ENCODE measurements at places on chromosomes 5 and 9.

- no peak for DNase-seq
Observed at GRCh38 chr9:137232101-137232500, 1.4 kb downstream of the SLC34A3 start.

DNA sequence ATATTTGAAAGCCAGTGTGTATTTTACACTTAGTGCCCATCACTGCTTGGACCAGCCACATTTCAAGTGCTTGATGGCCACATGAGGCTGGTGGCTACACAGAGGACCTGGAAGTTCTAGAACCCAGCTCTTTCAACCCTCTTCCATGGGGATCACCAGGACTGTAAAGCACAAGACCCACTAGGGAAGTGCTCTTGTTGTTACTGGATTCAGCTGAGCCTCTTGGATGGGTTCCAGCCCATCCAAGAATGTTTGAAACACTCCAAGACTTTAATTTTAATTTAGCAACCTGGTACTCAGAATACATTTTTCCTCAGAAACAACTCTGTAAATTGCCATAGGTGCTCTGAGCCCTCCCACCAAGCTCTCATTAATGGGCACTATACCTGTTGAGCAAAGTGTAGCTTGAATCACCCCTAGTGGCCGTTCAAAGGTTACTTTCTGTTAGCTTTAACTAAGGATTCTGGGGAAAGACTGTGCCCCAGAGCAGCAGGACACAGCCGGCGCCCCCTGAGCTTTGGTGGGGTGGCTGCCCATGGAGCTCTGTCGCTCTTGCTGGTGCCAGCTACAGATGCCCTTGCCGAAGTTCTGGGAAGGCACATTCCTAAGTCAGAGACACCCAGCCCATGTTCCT, 212.4 kb downstream of the HSD17B3 start:
- DNase-seq, result no peak

DNA sequence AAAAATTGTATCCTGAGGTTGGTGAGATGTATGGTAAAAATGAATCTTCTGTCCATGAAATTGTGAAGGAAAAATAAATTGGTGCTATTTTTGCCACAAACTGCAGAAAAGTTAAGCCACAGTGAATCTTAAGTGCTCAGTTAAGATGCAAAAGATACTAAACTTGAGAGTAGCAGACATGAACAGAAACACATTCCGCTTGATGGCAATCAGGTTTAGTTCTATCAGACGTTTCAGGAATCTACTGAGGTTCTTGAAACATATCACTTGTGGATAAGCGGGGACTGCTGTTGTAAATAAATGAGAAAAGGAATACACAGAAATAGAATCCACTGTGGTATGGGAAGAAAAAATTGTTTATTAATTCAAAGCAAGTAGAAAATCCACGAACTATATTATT, 311.2 kb upstream of the PRR16 start:
- no peak for DNase-seq

- DNase-seq, result no peak
Observed at GRCh38 chr9:82090046-82090445, 101.5 kb downstream of the SPATA31D1 start.

DNA sequence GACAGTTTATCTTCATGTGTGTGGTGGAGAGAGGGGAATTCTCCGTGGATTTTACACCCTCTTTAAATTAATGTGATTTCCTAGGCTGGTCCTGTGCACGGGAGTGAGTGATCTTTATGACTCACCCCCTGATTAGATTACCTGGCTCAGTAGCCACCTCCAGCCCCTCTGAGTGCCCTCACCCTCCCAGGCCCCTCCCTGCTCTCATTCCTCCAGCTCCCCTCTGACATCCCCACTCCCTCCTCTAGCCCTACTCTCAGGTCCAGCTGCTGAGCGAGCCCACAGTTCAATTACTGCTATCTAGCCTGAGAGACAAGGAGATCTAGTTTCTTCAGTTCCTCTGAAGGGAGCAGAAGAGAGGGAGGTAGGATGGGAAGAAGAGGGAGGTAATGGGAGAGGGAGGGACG, 61.8 kb upstream of the ARAP3 start:
- no peak for DNase-seq

DNA sequence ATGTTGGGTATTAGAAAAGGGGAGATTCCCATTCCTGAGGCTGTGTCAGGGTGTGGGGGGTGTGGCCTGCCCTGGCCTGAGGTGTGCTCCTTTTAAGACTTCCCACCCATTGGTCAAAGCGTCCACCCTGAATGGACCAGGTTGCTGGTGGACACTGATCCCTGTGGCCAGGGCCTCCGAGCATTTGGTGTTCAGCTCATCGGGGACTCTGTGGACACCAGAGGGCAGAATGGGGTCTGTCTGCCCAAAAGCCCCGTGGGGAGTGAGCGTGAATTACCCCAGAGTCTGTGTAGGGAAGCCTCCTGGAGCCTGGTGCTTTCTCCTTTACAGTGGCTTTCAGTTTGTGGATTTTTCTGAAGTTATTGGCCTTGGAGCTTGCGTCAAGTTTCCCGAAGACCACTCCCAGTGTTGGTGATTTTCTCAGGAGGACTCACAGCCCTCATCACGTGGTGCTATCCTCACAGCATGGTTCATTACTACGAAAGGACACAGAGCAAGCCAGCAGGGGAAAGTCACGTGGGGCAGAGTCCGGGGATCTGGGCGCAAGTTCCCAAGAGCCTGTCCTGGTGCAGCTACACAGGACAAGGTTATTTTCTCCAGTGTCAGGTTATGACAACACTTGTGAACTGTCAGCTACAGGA, 55.5 kb downstream of the TENT4A start:
- DNase-seq, result no peak

GRCh38 chr5:143206196-143207053, 197.1 kb downstream of the NR3C1 start:
- no peak for DNase-seq

DNA sequence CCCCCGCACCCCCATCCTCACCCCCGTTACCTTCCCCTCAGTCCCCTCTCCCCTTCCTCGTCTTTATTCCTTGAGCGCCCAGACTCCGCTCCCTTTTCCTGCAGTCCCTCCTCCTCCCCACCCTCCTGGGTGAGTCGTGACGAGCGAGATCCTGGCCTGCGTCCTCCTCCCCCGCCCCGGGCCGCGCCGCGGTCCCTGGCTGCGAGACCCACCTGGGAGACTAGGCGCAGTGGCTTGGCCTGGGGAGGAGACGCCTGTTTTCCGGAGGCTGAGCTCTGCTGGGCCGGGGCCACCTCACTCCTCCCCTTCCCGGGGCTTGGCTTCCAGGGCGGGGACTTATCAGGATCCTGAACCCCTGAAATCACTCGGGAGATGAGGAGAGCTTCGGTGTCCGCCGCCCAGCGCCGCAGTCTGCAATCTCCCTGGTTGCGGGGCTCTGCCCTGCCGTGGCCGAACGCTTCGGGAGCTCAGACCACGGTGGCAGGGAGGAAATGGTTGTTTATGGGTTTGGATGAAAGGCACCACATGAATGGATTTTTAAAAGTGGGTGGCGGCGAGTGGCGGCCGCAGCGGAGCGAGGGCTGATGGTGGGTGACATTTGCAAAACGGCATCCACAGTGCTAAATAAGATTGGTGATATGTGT, 984 bp downstream of the STXBP1 start:
- peak; percentile 8 for DNase-seq

DNA sequence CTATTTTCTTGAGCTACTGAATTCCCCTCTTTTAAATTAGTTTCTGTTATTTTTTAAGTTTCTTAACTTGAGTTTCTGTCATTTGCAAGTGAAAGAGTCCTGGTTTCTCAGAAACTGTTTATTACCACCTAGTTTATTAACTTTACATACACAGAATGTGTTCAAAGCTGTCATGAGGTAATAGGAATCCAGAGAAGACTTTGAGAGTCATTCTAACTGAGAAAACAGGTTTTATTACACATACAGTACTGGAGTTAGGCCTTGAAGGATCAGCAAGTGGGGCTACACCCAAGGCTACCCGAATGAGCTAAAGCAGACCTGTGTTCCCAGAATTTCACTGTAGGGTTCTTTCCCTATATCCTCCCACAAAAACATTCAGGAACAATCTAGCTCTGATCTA, 33.1 kb downstream of the FAM114A2 start:
- DNase-seq, result no peak

DNA sequence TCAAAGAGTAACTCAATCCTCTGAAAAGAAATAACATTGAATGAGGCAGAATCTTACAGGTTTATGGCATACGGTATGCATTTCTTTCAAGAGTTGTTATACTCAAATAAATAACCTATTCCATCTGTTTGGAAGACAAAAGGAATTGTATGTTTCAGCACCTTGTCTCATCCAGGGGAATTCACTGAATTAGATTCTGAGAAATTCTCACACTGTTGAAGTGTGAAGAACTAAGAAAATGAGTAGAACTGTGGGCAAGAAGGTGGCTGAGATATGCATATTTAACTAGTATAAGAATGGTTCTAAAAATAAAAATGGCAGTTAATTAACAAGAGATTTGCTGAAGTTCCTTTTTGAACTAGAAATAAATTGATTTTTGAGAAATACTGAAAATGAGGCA, 279.3 kb upstream of the DAP start:
- no peak for DNase-seq

DNA sequence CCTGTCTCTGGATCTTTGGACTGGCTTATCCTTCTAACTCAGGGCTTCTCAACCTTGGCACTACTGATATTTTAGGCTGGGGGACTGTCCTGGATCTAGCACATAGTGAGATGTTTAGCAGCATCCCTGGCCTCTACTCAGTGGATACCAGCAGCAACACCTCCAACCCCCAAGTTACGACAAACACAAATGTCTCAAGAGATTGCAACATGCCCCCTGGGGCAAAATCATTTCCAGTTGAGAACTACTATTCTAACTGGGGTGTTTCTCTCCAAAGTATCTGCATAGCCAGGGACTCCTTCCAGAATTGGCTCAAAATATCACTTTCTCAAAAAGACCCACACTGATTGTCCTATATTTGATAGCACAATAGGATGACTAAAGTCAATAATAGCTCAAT, 7.2 kb upstream of the TLR4 start:
- no peak for DNase-seq

- DNase-seq, result no peak
Observed at GRCh38 chr5:149362541-149362940, 4.7 kb downstream of the PCYOX1L start.

GRCh38 chr5:179776411-179776938, 17.3 kb upstream of the LTC4S start:
- no peak for DNase-seq

DNA sequence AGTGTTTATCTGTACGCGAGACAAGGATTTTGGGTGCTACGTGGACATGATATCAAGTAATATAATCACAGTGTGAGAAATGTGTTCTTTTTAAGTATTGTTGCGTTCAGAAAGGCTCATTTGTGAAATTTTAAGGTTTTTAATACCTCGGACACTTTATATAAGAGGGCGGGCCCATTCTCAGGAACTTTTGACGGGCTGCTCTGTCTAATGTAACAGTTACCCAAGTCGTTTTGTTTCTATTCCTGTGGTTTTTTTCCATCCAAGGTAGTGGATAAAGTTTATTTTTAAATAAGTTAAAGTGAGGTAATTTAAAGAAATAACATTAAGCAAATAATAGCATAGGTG, 525 bp downstream of the SRP19 start:
- no peak for DNase-seq

GRCh38 chr9:35726931-35727330, 5.1 kb downstream of the TLN1 start:
- peak; percentile 36 for DNase-seq

- no peak for DNase-seq
Observed at GRCh38 chr5:135596157-135596763, 17.5 kb upstream of the CXCL14 start.

- DNase-seq, result no peak
Observed at GRCh38 chr5:110475529-110475928, 250.9 kb downstream of the TMEM232 start.

DNA sequence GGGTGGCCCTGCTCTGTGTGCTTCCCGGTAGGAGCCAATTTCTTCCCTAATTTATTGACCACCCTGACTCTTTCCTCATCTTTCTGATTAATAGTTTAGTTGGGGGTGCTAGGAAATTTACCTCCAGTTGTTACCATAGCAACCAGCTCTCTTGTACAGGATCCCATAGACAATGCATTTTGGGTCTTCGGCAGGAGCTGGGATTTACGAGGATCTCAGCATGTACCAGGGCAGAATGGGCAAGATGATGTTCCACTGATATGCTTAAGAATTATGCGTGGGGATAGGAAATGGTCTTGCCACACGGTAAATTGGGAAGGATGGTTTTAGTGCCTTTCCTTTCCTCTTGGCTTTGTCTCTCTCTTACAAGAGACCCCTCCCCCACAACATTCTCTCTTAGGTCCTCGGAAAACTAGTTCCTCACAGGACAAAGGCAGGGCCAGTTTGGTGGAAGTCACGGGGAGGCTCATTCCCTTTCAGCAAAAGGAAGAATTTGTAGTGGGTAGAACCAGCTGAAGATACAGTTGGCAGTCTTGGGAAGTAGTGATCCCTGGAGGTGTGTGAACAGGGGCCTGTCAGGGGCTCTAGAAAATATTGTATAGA, 133.4 kb upstream of the SHB start:
- DNase-seq, result no peak

DNA sequence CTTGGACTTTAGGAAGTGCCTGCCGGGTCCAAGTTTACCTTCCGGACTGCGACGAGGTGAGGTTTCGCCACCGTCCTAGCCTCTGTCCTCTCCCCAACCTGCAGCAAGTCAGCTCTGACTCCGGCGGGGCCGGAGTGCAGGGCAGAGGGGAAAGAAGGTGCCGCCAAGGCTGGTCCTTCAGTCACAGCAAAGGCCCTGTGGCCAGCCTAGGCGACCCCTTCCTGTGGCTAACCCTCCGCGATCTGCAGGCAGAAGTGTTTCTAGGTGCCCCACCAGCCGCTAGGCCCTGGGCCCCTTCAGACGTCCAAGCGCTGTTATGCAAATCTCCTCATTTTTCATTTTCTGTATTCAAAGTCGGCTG, 11.1 kb upstream of the NKX2-5 start:
- no peak for DNase-seq

GRCh38 chr9:33468215-33468730, 5.5 kb downstream of the NOL6 start:
- no peak for DNase-seq

DNA sequence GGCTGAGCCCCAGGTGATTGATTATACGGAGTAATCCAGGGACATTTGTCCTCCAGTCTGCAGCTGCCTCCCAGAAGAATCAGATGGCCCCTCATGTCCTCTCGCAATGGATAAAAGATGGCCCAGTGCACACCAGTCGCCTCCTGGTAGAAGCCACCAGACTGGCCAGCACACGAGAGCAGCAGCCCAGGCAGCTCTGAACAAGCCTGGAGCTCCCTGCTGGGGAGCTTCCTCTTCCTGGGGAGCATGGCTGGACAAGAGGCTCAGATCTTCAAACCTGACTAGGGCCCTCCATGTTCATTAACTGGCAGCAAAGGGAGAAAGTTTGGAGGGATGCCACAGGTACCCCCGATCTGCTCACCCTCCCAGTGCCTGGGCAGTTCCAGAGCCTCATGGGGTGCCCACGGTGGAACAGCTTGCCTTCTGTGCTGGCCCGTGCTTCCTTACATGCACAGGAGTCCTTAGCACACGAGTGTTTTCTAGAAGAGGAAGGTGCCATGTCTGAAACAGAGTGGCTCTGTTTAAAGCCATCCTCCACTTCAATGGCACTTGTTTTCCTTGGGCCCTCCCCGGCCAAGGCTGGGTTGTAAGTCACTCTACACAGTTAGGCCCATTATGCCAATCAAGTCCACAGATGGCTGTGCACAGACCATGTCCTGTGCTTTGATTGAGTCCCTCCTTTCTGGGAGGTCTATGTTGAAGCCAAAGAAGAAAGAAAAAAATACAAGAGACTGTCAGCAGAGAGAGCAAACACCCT, 75.6 kb downstream of the PRRT1B start:
- no peak for DNase-seq

Data from CD4-positive, alpha-beta T cell treated with Interleukin-4 for 4 hours (primary cell).